ENCODE measurements at places on chromosomes 6 and 20. TPM values are rescaled to one million over a fixed set of nuclear protein-coding genes. Genes with fewer than 3 reads are reported as not detected.

DNA sequence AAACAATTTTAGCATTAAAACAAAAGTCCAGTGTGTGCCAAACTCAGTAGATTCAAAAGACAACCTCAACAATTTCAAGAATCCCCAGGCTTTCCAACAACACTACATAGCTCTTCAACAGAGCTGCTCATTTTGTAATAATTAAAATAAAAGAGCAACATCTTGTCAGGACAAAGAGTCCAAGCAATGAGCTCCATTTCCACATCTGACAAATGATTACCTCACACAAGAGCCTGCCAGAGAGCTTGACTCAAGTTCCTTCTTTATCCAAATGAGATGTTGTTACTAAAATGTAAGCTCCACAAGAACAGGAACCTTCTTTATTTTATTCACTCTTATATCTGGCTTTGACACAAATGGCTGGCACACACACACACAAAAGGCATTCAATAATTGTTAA, 449.8 kb downstream of the HACE1 start:
- DNase-seq, result no peak
- H3K4me3 ChIP-seq, result no peak overlapping the region
- H3K36me3 ChIP-seq, result no peaks in the 10 kb centered on the region
- no peak overlapping the region for H3K27ac ChIP-seq
- H3K27me3 ChIP-seq, result no peaks in the 10 kb centered on the region

The MOCS1 gene
- total RNA-seq, result 18.5 TPM

GRCh38 chr6:20211941-20212391, 303 bp downstream of the MBOAT1 start:
- H3K27ac ChIP-seq, result peak overlapping the region; percentile 87
- H3K4me1 ChIP-seq, result peaks cover 34% of the 10 kb centered on the region
- peak overlapping the region; percentile 91 for H3K4me3 ChIP-seq
- H3K36me3 ChIP-seq, result no peaks in the 10 kb centered on the region
- peak; percentile 69 for DNase-seq

- peaks cover 6% of the 10 kb centered on the region for H3K4me1 ChIP-seq
- peak; percentile 22 for DNase-seq
- H3K36me3 ChIP-seq, result no peaks in the 10 kb centered on the region
- no peak overlapping the region for H3K27ac ChIP-seq
- no peaks in the 10 kb centered on the region for H3K27me3 ChIP-seq
Measured at GRCh38 chr6:155408981-155409380, 46.7 kb downstream of the NOX3 start.

- DNase-seq, result no peak
- peaks cover 30% of the 10 kb centered on the region for H3K4me1 ChIP-seq
- no peak overlapping the region for H3K4me3 ChIP-seq
- H3K27me3 ChIP-seq, result no peaks in the 10 kb centered on the region
Measured at GRCh38 chr20:45359069-45359405, 3.9 kb upstream of the SYS1 start.

GRCh38 chr6:2037237-2037926, 208.0 kb downstream of the GMDS start:
- no peak overlapping the region for H3K27ac ChIP-seq
- DNase-seq, result no peak
- peaks cover 6% of the 10 kb centered on the region for H3K4me1 ChIP-seq
- no peak overlapping the region for H3K4me3 ChIP-seq

GRCh38 chr6:73152966-73153757, 72.1 kb downstream of the KHDC1L start:
- no peak for DNase-seq
- no peak overlapping the region for H3K4me3 ChIP-seq
- no peak overlapping the region for H3K27ac ChIP-seq
- H3K27me3 ChIP-seq, result no peaks in the 10 kb centered on the region
- no peaks in the 10 kb centered on the region for H3K36me3 ChIP-seq
- no peaks in the 10 kb centered on the region for H3K4me1 ChIP-seq

The SYNDIG1 gene
- total RNA-seq, result 5.0 TPM

The OOEP gene
- 0.87 TPM for total RNA-seq

DNA sequence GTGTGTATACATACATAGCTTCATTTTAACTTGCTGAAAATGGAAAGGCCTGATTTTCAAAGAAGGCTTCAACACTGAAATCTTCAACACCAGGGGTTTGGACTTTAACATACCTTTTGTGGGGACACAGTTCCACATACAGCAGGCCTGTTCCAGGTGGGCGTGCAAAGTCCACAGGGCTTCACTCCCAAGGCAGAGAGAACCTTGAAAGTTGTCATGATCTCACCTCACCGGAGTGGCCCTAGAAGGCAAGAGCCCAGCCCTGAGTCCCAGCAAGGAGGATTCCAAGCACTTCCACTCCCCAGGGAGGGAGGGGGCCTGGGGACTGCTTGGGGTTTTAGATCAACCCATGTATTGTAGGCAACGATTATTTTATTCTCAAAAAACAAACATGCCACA, 47.2 kb downstream of the TMEM242 start:
- H3K27me3 ChIP-seq, result peaks cover 24% of the 10 kb centered on the region
- no peak for DNase-seq
- H3K4me3 ChIP-seq, result no peak overlapping the region
- H3K36me3 ChIP-seq, result no peaks in the 10 kb centered on the region
- H3K27ac ChIP-seq, result no peak overlapping the region

GRCh38 chr20:44738813-44739477, 6.7 kb upstream of the KCNK15 start:
- peaks cover 17% of the 10 kb centered on the region for H3K4me1 ChIP-seq
- H3K36me3 ChIP-seq, result no peaks in the 10 kb centered on the region
- H3K4me3 ChIP-seq, result peak overlapping the region; percentile 40

DNA sequence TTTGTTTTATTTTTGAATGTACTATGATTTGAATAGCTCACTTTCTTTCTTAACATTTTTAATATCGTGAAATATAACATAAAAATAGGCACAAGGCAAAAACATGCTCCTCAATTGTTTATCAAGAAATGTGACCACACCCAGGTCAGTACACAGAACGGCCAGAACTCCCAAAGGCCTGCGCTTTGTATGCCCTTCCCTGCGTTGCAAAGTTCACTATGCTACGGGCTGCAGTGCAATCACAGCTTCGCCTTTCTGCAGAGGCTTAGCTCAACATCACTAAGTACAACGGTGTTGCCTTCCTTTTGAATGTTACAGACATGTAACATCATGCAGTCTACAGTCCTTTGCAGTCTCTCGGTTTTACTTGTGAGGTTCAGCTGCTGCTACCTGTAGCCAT, 333.4 kb downstream of the THBS2 start:
- H3K36me3 ChIP-seq, result peaks cover 4% of the 10 kb centered on the region
- H3K27ac ChIP-seq, result no peak overlapping the region
- no peaks in the 10 kb centered on the region for H3K4me1 ChIP-seq
- H3K27me3 ChIP-seq, result no peaks in the 10 kb centered on the region
- no peak for DNase-seq
- H3K4me3 ChIP-seq, result no peak overlapping the region

DNA sequence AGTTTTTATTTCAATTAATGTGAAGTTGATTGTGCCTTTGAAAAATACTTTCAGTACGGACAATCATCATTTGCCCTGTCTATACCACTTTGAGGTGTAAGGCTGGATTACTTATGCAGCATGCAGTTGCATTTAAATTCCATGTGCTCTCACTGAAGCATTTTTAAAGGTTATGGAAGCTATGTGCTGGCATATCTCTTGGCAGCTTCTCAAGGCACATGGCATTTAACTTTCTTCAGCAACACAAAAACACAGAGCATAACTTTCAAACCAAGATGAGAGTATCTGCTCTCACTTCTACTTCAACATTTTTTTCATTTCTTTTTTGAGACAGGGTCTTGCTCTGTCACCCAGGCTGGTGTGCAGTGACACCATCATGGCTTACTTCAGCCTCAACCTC, 360.6 kb upstream of the RUNX2 start:
- H3K4me3 ChIP-seq, result no peak overlapping the region
- H3K27ac ChIP-seq, result no peak overlapping the region
- H3K27me3 ChIP-seq, result no peaks in the 10 kb centered on the region
- no peaks in the 10 kb centered on the region for H3K4me1 ChIP-seq

Measured in WTC11 (cell line).